ENCODE measurements at places on chromosomes 16 and 17. TPM values are rescaled to one million over a fixed set of nuclear protein-coding genes. Genes with fewer than 3 reads are reported as not detected.

OSGIN1 gene
- total RNA-seq = 1.2 TPM

PLXDC1 gene
- total RNA-seq = 0.60 TPM

OR2C1 gene
- total RNA-seq = not detected

IGF2BP1 gene
- total RNA-seq = not detected

UBALD2 gene
- total RNA-seq = 217 TPM

HLF gene
- total RNA-seq = 0.36 TPM

KCNH4 gene
- 1.9 TPM for total RNA-seq

ZFHX3 gene
- 0.34 TPM for total RNA-seq

ATP2C2 gene
- not detected for total RNA-seq

CLUH gene
- 179 TPM for total RNA-seq

STRADA gene
- 59.4 TPM for total RNA-seq

SENP3 gene
- 104 TPM for total RNA-seq

PERCC1 gene
- not detected for total RNA-seq

STARD3 gene
- 54.7 TPM for total RNA-seq

TMEM95 gene
- total RNA-seq = not detected

GLTPD2 gene
- not detected for total RNA-seq

AGRP gene
- not detected for total RNA-seq

STUB1 gene
- 94.0 TPM for total RNA-seq

CHRNB1 gene
- 7.0 TPM for total RNA-seq

PTX4 gene
- 0.20 TPM for total RNA-seq

BLMH gene
- total RNA-seq = 64.9 TPM

ENPP7 gene
- 0.16 TPM for total RNA-seq

PRAC2 gene
- not detected for total RNA-seq

ASGR1 gene
- 1.1 TPM for total RNA-seq

UNKL gene
- 46.1 TPM for total RNA-seq

NEUROD2 gene
- total RNA-seq = not detected

CETP gene
- 0.23 TPM for total RNA-seq

YBX2 gene
- not detected for total RNA-seq

MMP2 gene
- not detected for total RNA-seq

C17orf78 gene
- not detected for total RNA-seq

C16orf96 gene
- total RNA-seq = not detected

OR3A3 gene
- not detected for total RNA-seq

TMEM220 gene
- total RNA-seq = 0.98 TPM

MRPL10 gene
- total RNA-seq = 53.6 TPM

NLRC3 gene
- 21.8 TPM for total RNA-seq

GALR2 gene
- total RNA-seq = 3.7 TPM

CIBAR2 gene
- total RNA-seq = not detected

ACSM5 gene
- total RNA-seq = not detected

ELMO3 gene
- total RNA-seq = 8.5 TPM

MYH1 gene
- not detected for total RNA-seq

CPNE7 gene
- 35.2 TPM for total RNA-seq

RRAD gene
- 0.83 TPM for total RNA-seq

NAT9 gene
- 69.0 TPM for total RNA-seq

TBX6 gene
- 1.6 TPM for total RNA-seq

CCL7 gene
- not detected for total RNA-seq

ITGB3 gene
- not detected for total RNA-seq

ST6GALNAC1 gene
- 0.78 TPM for total RNA-seq

SLC16A11 gene
- 0.34 TPM for total RNA-seq

VAT1L gene
- total RNA-seq = not detected

All from activated T-helper 1 cell treated with anti-CD3 and anti-CD28 coated beads, Interleukin-12 subunit alpha, Interleukin-12 subunit beta, Interleukin-2, Interleukin-4 antibody, amounts not matched to agents 30 ng/mL and 10 ng/mL and 1 ng/mL, durations not matched to agents 14 hours and 24 hours and 36 hours (primary cell).